ENCODE measurements at places on chromosomes 4 and X. TPM values are rescaled to one million over a fixed set of nuclear protein-coding genes. Genes with fewer than 3 reads are reported as not detected.

Gene GK
- total RNA-seq = 77.5 TPM

Gene TRIM60
- not detected for total RNA-seq

Gene GAGE1
- total RNA-seq = not detected

Gene KDR
- not detected for total RNA-seq

Gene CSN1S1
- not detected for total RNA-seq

Gene GABRE
- total RNA-seq = not detected

Gene HTN1
- total RNA-seq = not detected

Gene ARSJ
- total RNA-seq = not detected

Gene AMTN
- total RNA-seq = not detected

Gene KLB
- total RNA-seq = not detected

Gene HPF1
- 23.4 TPM for total RNA-seq

Gene CENPE
- 22.6 TPM for total RNA-seq

Gene GPR50
- total RNA-seq = not detected

Gene ANTXR2
- 24.9 TPM for total RNA-seq

Gene MAGEB17
- not detected for total RNA-seq

Gene UGT2B10
- not detected for total RNA-seq

Gene MAGEA12
- total RNA-seq = not detected

Gene GPRIN3
- 37.1 TPM for total RNA-seq

Gene TMPRSS11D
- not detected for total RNA-seq

Gene OTUD6A
- total RNA-seq = not detected

Gene NHS
- total RNA-seq = 11.1 TPM

Gene OPHN1
- 0.05 TPM for total RNA-seq

Gene NDST3
- total RNA-seq = not detected

Gene TCEAL7
- not detected for total RNA-seq

Gene TBX22
- total RNA-seq = not detected

Gene STBD1
- 0.51 TPM for total RNA-seq

Gene TLR3
- total RNA-seq = not detected

Gene ETDB
- total RNA-seq = not detected

Gene NLGN3
- 1.1 TPM for total RNA-seq

Gene NCAPG
- total RNA-seq = 46.3 TPM

Gene DMRTC1B
- not detected for total RNA-seq

Gene MAP3K15
- 0.18 TPM for total RNA-seq

Gene PAGE5
- not detected for total RNA-seq

Gene CT45A10
- total RNA-seq = not detected

Gene STS
- 1.2 TPM for total RNA-seq

Gene F8A2
- total RNA-seq = not detected

Gene SH2D1A
- total RNA-seq = 50.4 TPM

Gene PAGE1
- total RNA-seq = not detected

Gene CLNK
- 0.57 TPM for total RNA-seq

Gene EBP
- total RNA-seq = 178 TPM

Gene NOA1
- total RNA-seq = 17.7 TPM

Gene MAGEA4
- total RNA-seq = not detected

Gene F11
- total RNA-seq = not detected

Gene MAOA
- 0.54 TPM for total RNA-seq

Gene MAGEB2
- not detected for total RNA-seq

Gene CCNI
- 253 TPM for total RNA-seq

Gene UPF3B
- 11.0 TPM for total RNA-seq
